ENCODE measurements at places on chromosomes 2 and 18.
A peak's percentile ranks its signal among the peaks of the same experiment; 100 is the strongest.

GRCh38 chr2:170503971-170504809 lies 210.9 kb upstream of the SP5 start:
- DNase-seq, result no peak

GRCh38 chr2:70515938-70516337 lies 37.7 kb downstream of the TGFA start:
- DNase-seq, result no peak

DNA sequence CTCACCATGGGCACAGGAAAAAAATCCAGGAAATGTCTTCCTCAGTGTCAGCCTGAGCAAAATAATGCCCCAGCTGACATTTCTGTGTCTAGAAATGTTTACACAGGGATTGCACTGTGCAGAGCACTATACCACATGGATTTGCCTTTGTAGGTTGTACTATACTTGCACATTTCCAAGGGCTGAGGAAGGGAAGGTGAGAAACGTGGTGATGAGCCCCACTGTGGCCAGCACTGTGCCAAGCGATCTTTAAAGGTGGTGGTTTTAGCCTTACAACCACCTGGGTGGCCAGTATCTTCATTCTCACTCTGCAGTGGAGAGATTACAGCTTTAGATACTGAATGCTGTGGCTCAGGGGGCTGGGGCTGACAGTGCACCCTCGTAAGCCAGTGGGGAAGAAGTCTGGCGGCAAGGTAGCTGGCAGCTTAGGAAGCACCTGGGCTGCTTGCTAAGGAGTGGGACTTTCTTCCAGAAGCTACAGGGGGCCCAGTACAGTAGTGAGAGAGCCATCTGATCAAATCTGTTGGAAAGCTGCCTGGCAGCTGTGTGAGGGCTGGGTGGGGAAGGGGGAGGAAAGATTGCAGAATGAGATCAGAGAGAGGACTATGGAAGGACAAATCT lies 81.4 kb upstream of the MSH2 start:
- DNase-seq, result no peak

GRCh38 chr2:120446236-120447126 lies 100.5 kb downstream of the INHBB start:
- no peak for DNase-seq

- no peak for DNase-seq
Measured at GRCh38 chr2:240972636-240973521, 25.5 kb upstream of the SNED1 start.

GRCh38 chr2:10757814-10758286 lies 36.4 kb downstream of the ATP6V1C2 start:
- DNase-seq, result no peak

GRCh38 chr18:3649633-3650426 lies 199.9 kb downstream of the TGIF1 start:
- peak; percentile 47 for DNase-seq

DNA sequence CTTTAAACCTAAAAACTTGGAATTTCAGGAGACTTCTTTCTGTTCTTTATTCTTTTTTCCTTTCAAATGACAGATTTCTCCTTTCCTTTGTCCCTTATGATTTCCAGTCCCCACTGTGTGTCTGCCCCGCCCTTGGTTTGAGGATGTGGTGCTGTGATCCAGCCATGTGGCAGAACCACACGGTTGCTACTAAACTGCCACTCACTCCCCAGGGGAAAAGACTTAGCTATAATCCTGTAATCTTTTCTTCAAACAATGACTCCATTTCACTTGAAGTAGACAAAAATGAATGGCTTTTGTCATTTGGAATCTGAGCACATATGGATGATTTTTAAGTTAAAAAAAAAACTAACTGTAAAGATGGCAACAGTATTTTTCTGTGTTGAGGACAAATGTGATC lies 76.2 kb upstream of the STAM2 start:
- DNase-seq, result no peak

- DNase-seq, result no peak
Measured at GRCh38 chr18:59769129-59769865, 72.1 kb upstream of the CCBE1 start.

DNA sequence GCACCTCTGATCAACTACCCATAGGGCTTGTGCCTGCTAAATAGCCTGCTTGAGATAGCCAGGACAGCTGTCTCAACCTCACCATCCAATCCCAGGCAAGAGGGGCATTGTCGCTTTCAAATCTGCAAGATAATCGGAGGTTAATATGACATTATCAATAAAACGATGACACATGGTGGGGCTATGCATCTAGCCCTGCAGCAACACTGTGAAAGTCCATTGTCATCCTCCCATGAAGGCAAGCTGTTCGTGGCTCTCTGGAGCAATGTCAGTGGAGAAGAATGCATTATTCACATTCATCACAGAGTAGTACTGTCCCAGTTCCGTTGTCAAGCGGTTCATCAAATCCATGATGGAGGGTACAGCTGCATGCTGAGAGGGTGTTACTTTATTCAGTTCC lies 18.9 kb upstream of the KLHL23 start:
- no peak for DNase-seq

- DNase-seq, result no peak
Measured at GRCh38 chr2:17084877-17085276, 419.2 kb upstream of the CYRIA start.

DNA sequence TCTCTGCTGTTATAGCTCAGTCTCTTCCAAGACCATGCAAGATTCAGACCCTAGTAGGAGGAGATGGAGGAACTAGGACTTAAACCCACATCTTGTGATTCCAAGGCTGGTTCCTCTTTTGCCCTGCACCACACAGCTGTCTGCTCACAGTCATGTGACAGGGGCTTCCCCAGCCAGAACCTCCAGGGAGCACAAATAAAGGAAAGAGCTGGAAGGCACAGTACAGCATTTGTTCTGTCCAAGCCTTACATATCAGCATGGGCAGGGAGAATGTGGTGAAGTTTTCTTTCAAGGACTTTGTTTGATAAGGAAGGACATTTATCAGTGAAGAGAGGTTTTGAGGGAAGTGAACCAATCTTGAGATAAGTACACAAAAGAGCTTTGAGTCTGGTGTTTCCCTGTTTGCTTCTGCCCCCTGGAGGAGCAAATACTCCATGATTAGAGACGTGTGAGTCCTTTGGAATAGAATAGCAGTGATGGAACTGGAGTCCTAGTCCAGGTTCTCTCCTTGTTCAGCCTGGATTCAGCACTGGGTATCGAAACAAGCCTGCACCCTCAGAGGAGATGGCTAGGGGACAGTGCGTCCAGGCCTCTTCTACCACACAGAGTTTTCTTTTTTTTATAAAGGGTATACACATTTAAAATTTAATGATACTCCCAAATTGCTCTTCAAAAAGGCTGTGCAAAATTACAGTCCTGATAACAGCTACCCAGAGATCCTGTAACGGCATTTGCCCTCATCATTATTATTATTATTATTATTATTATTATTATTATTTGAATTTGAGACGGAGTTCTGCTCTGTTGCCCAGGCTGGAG lies 24.6 kb upstream of the CASP10 start:
- DNase-seq, result peak; percentile 61

DNA sequence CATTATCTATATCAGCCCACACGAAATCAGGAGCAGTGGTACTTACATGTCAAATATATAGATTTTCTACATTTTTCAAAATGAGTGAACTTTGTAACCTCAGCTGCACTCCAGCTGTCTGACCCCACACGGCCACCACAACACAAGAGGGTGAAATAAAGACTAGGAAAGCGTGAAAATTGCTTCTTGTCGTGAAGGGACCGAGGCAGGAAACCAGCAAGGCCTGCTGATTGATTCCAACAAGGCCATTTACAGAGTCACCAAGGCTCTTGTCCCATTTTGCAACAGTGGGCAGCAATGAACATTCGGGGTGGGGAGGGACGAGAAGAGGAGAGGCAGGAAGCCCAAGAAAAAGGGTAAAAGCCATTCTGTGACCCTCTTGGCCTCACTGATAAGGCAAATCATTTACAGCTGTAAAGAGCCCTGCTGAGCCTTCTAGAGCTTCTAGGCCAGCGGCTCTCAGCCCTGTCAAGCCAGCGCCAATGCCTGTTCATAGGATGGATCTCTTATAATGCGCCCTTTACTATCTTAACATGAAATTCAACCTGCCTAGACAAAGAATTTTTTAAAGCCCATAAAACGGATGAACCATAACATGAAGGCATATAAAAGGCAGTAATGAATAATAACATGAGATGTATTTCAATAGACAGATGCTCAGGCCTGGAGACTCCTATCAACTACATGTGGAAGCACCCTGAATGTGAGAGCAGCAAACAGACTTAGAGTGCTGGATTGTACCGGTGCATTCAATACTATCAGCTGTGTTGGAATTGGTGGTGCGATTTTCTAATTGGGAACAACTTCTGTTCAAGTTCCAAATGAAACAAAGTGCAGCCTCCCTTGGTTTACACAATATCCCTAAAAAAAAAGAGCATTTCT lies 269.0 kb downstream of the CDCA7 start:
- DNase-seq, result no peak

- DNase-seq, result no peak
Measured at GRCh38 chr2:221203125-221203524, 369.0 kb downstream of the EPHA4 start.

- DNase-seq, result no peak
Measured at GRCh38 chr18:46275370-46275769, 171.2 kb downstream of the HAUS1 start.

GRCh38 chr2:119801040-119801439 lies 41.3 kb downstream of the PTPN4 start:
- DNase-seq, result no peak

GRCh38 chr18:9989481-9989880 lies 75.7 kb downstream of the VAPA start:
- no peak for DNase-seq

- no peak for DNase-seq
Measured at GRCh38 chr2:132667706-132668105, 2.3 kb downstream of the LYPD1 start.

GRCh38 chr2:148042219-148042618 lies 21.3 kb downstream of the MBD5 start:
- no peak for DNase-seq

GRCh38 chr2:196380098-196380497 lies 208.7 kb upstream of the STK17B start:
- no peak for DNase-seq

DNA sequence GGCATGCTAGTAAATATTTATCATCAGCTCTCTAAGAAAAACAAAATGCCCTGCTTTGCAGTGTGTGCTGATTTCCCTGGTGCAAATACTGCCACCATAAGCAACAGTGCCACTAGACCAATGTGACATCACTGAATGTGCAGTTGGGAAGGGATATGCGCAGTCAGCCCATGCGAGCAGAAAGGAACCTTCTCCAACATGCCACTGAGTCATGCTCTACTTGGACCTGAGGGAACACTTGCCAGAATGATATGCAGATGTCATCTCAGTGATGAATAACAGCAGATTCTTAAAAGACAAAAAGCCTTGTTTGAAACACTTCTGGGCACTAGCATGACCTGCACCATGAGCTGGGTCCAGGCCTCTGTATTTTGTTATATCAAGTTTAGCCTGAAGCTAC lies 55.3 kb upstream of the REL start:
- DNase-seq, result no peak

GRCh38 chr18:41265047-41265446 lies 690.0 kb upstream of the PIK3C3 start:
- DNase-seq, result no peak

DNA sequence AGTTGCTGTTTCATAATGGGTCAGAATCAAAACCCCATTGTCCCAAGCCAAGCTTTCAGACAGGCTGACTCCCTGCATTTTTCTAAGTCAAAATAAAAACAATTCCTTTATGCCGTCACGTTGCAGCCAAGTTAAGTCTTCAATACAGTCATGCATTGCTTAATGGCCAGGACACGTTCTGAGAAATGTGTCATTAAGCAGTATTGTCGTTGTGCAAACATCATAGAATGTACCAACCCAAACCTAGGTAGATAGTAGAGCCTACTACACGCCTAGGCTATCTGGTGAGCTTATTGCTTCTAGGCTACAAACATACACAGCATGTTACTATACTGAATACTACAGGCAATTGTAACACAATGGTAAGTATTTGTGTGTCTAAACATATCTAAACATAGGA lies 160.4 kb upstream of the FOSL2 start:
- DNase-seq, result no peak

- no peak for DNase-seq
Measured at GRCh38 chr2:86520153-86520552, 43.1 kb downstream of the CHMP3 start.

DNA sequence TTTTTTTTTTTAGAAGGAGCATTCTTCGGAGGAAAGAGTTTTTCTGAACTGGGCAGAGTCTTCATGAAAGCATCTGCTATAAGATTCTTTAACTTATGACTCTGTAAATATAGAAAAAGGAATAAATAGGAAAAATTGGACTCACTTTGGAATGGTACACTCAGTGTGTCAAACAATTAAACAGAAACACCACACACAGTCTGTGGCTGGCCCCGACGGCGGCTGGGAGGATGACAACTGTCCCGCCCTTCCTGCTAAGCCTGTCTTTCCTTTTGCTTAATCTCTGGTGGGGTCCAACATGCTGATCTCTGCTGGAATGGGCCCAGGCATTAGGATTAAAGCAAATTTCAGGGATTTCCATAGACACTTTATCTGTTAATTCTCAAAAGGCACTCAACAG lies 12.5 kb upstream of the RAB31 start:
- no peak for DNase-seq

DNA sequence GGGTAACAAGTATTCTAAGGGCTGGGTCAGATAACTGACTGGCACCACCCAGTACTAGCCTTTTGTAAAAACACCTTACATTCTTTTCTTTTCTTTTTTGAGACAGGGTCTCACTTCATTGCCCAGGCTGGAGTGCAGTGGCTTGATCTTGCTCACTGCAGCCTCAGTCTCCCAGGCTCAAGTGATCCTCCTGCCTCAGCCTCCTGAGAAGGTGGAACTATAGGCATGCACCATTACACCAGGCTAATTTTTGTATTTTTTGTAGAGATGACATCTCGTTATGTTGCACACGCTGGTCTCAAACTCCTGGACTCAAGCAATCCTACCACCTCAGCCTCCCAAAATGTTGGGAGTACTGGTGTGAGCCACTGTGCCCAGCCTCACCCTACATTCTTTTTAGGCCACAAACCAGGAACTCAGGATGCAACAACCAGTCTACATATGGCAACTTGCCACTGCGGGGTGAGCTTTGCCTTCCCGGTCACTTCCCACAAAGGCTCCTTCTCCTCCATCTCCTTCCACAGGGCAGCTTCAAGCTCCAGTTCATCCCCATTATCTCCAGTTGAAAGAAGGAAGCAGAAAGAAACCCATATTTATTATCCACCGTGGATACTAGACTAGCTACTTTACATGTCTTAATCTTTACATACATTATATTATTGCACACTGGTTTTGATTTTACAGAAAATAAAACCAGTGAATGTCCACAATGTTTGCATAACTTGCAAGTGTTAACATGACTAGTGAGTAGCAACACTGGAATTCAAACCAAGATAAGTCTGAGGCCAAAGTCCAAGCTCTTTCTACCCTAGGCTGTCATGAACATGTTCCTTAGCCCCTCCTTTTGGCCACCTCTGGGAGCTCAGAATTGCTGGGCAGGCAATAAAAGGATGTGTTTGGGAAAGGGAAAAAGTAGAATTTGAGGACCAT lies 23.7 kb upstream of the AP1S3 start:
- peak; percentile 46 for DNase-seq

GRCh38 chr2:19911808-19912509 lies 10.2 kb upstream of the TTC32 start:
- peak; percentile 59 for DNase-seq
